ENCODE measurements at places on chromosomes 16 and 17.

DNA sequence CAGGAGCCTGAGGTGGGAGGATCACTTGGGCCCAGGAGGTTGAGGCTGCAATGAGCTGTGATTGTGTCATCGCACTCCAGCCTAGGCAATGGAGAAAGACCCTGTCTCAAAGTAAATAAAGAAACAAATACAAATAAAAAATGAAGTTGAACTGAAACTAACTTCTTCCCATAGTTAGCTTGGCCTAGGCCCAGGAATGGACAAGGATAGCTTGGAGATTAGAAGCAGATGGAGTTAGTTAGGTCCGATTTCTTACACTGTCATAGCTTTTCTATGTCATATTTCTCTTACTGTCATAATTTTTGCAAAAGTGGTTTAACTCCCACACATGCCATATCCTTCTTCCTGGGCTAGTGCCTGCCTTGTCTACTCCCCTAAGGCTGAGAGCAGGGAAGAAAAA lies 154.7 kb upstream of the CACNG3 start:
- DNase-seq, result no peak

DNA sequence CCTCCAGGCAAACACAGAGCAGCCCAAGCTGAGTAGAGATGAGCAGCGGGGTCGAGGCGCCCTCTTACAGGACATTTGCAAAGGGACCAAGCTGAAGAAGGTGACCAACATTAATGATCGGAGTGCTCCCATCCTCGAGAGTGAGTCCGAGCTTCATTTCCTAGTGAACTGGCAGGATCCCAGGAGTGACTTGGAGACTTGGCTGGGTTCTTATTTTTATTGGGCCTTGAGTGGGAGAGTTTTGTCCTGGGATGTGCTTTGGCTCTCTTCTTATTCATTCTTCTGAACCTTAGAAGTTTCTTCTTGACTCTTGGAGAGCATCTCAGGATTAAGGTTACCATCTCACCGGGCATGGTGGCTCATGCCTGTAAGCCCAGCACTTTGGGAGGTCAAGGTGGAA lies 27.2 kb upstream of the CDC6 start:
- no peak for DNase-seq

GRCh38 chr16:73605309-73605708 lies 557.4 kb upstream of the ZFHX3 start:
- DNase-seq, result no peak

GRCh38 chr17:47265983-47266541 lies 12.4 kb downstream of the ITGB3 start:
- no peak for DNase-seq

DNA sequence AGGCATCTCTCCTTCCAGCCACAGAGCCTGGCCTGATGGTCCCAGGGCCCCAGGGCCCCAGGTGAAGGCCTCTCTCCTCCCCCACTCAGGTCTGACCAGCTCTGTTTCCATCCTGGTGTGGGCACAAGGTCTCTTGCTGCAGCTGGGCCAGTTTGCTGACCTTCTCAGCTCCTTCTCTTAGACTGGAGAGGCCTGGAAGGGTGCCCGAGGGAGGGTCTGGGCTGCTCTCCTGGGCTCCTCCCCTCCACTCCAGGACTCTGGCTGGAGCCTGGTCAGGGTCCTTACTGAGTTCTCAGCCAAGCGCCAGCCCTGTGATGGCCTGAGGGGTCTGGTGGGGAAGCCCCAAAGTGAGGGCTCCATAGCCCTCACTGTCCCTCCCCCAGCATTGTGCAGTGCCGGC lies 12.4 kb downstream of the SOCS3 start:
- no peak for DNase-seq
